ENCODE measurements at places on chromosomes 7 and 10.
A peak's percentile ranks its signal among the peaks of the same experiment; 100 is the strongest.

DNA sequence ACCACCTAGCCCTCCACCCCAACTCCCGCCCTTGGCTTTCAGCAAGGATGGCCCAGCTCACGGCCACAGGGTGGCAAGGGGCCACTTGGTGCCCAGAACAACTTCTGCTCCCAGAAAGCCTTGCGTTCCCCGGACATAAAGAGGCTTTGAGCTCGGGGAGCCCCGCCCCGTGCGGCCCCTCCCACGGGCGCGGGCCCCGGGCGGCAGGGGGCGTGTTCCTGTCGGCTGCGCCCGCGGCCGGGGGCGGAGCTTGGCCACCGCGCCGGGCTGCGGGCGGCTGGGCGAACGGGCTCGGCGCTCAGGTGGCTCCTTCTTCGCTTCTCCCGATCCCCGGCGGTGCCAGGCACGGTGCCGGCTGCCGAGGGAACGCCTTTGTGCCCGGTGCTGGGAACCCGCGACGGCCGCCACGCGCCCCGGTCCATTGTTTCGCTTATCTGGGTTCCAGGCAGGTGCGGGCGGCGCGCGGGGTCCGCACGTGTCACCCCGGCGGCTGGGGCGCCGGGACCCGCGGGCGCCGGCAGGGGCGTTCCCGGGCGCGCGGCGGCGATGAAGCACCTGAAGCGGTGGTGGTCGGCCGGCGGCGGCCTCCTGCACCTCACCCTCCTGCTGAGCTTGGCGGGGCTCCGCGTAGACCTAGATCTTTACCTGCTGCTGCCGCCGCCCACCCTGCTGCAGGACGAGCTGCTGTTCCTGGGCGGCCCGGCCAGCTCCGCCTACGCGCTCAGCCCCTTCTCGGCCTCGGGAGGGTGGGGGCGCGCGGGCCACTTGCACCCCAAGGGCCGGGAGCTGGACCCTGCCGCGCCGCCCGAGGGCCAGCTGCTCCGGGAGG lies at the start of gene NFE2L3:
Gene NFE2L3 (plus strand): TSS at position 246 of the 829 bp plus-strand sequence. CDS start 301 bp downstream, at position 547.
- peak; percentile 89 for DNase-seq

GRCh38 chr10:92849234-92849525 lies 860 bp downstream of the EXOC6 start:
- DNase-seq: no peak

DNA sequence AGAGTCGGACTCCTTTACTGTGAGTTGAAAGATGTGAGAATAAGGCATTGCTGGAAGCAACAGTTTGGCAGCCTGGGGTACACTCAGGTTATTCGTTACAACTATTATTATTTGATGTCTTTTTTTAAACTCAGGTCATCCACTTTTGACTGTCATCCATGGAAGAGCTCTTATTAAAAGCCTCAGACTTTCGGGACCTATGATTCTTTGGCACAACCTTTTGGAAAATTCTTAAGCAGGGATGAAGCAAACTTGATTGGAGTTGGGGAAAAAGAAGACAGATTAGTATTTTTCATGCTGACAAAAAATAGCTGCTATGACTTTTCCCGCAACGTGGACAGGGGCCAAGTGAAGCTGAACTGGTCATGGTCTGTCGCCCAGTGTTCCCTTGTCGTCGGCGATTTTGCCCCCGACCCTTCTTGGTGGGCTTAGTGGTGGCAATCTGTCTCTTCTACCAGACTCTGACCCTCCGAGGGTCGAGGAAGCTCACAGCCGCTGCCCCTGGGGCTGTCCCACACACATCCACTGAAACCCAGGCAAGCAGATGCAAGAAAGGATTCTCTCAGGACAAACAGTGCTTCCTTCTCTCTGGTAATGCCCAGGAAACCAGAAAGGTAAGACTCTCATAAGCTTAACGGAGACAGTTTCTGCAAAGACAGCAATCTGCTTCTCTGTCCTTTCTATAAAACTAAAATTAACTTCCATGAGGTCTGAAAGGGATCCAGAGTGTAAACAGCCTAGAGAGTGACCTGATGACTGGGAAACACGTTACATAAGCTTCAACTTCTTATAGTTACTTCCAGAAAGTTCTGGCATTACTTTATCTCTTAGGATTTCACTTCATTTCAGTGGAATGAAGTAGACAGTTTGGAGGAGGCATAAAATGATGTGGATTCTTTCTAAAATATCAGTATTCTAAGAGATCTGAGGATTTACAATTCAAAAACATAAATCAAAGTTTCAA lies 1.0 kb downstream of the CPED1 start:
- no peak for DNase-seq

- no peak for DNase-seq
Observed at GRCh38 chr7:100394077-100394476, 20.8 kb downstream of the PILRA start.

- no peak for DNase-seq
Observed at GRCh38 chr7:77349141-77349540, 67.0 kb downstream of the GSAP start.

DNA sequence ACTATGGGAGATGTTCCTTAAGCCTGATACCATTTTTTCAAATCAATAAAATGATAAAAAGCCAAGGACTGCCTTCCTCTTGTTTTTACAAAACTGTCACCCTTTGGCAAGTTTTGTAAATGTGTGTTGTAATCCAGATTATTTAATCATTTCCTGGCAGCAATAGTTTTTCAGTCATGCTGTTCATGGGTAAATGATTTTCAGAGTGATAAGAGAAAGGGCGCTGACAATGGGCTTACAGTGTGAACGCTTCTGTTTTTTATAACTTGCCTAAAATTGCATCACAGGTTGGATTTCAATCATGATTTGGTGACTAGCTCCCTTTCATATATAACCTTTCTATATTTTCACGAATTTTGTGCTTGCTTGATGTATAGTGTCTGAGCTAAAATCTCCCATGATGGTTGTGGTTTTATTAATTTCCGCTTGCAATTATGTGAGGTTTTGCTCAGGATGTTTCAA lies 19.0 kb upstream of the DMBT1 start:
- no peak for DNase-seq

Measured in germinal center (tissue), 1 donor.